A549 treated with dexamethasone at 1 μM for 4 hours (cell line): ENCODE measurements at places on chromosomes 2 and 18. TPM values are rescaled to one million over a fixed set of nuclear protein-coding genes. Genes with fewer than 3 reads are reported as not detected.

Gene OR6B2
- not detected in 5 replicates for total RNA-seq

Gene SSB
- 138 to 174 TPM (median 143 TPM) in 5 replicates for total RNA-seq

Gene MARCHF4
- total RNA-seq: 20.0 to 28.3 TPM (median 23.3 TPM) in 5 replicates

Gene MTCL1
- 40.5 to 70.2 TPM (median 59.6 TPM) in 5 replicates for total RNA-seq

Gene TMEM163
- total RNA-seq: 0.06 to 0.09 TPM (median 0.07 TPM) in 4 of 5 replicates, not detected in the other

Gene DUSP19
- 0.53 to 1.1 TPM (median 1.0 TPM) in 5 replicates for total RNA-seq

Gene IL36G
- not detected in 5 replicates for total RNA-seq

Gene CPLX4
- total RNA-seq: not detected in 5 replicates

Gene MARS2
- total RNA-seq: 10.4 to 12.3 TPM (median 11.7 TPM) in 5 replicates

Gene GKN1
- 0.24 to 0.56 TPM (median 0.41 TPM) in 5 replicates for total RNA-seq

Gene VWA3B
- 0.12 to 0.24 TPM (median 0.19 TPM) in 3 of 5 replicates, not detected in the others for total RNA-seq

Gene DNAJC5G
- not detected in 5 replicates for total RNA-seq

Gene TACR1
- 0.04 to 0.14 TPM (median 0.08 TPM) in 4 of 5 replicates, not detected in the other for total RNA-seq

Gene CNTNAP5
- not detected in 5 replicates for total RNA-seq

Gene MTIF2
- 43.3 to 47.7 TPM (median 45.1 TPM) in 5 replicates for total RNA-seq

Gene MYL12A
- 312 to 391 TPM (median 333 TPM) in 5 replicates for total RNA-seq

Gene SIX2
- total RNA-seq: 1.2 to 2.6 TPM (median 2.5 TPM) in 5 replicates

Gene LIPG
- total RNA-seq: 0.17 to 0.36 TPM (median 0.25 TPM) in 5 replicates

Gene SLC9A2
- total RNA-seq: 2.4 to 3.8 TPM (median 3.6 TPM) in 5 replicates

Gene INHBB
- 22.0 to 35.9 TPM (median 28.5 TPM) in 5 replicates for total RNA-seq

Gene B3GNT7
- 2.2 to 3.5 TPM (median 3.0 TPM) in 5 replicates for total RNA-seq

Gene ARHGEF33
- total RNA-seq: 0.01 to 0.11 TPM (median 0.06 TPM) in 4 of 5 replicates, not detected in the other

Gene DSC2
- 0.64 to 1.1 TPM (median 1.0 TPM) in 5 replicates for total RNA-seq

Gene TEX51
- not detected in 5 replicates for total RNA-seq

Gene NLRC4
- total RNA-seq: 0.04 to 0.11 TPM (median 0.08 TPM) in 5 replicates
